ENCODE measurements at places on chromosomes 6 and 20.

DNA sequence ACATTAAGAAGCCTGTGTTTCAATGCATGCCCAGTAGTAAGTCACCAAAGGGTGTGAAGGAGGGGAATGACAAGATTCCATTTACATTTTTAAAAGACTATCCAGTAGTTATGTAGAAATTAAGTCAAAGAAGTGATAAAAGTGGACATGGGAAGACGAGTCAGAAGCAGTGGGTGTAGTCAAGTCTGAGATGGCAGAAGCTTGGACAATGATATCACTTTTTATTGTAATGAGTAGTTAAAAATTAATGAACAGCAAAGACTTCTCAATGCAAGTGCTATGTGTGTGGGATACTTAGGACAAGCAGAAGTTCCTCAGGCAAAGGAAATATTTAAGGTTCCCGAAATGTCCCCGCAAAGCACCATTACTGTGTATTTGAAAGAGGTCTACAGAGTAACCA lies 156.0 kb downstream of the DST start:
- DNase-seq, result no peak

DNA sequence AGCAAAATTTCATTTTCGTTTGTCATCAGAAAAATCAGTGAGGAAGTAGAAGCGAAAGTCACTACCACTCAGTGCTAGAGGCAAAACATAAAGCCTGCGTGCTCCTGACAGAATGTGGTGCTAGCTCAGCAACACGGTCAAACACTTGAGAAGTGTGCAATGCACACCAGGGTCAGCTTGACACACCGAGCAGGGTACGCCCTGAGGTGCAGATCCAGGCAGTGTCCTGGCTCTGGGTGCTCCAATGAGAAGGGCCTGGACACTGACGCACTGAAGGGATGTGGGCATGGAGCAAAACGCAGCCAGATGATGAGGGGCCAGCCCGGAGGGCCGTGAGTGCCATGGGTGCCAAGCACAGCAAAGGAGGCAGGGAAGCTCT lies 5.9 kb downstream of the RNASET2 start:
- DNase-seq, result no peak

DNA sequence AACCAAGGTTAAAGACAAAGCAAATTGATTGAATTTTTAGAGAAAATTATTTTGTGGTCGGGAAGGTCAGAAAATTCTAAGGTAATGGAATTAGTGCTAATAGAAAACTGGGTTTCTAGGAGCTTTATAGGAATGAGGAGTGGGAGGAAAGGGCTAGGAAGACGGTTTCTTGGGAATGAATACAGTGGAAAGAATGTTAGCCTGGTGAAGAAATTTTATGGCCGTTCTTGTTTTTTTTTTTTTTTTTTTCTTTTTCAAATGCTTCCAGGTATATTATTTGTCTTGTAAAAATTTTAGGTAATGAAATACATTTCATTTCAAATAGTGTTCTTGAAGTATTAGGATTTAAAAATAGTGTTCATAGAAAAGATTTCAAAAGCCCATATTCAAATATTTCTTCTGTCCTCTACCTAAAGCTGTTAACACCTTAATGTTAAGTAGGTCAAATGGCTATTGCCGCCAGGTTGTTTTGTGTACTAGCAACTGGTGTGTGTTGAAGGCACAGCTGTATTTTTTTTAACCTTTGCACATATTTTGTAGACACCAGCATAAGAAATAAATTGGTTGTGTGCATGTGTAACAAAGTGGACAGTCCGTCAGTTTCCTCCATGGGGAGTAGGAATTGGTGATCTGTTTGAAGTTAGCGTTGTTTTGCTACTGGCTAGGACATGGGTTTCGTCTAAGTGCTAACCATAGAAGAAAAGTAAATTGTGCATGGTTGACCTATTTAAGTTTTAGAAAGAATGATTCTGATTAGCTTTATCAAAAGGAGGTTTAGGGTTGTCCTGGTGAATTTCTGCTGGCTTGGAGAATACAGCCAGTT lies 32.3 kb downstream of the AFDN start:
- no peak for DNase-seq

DNA sequence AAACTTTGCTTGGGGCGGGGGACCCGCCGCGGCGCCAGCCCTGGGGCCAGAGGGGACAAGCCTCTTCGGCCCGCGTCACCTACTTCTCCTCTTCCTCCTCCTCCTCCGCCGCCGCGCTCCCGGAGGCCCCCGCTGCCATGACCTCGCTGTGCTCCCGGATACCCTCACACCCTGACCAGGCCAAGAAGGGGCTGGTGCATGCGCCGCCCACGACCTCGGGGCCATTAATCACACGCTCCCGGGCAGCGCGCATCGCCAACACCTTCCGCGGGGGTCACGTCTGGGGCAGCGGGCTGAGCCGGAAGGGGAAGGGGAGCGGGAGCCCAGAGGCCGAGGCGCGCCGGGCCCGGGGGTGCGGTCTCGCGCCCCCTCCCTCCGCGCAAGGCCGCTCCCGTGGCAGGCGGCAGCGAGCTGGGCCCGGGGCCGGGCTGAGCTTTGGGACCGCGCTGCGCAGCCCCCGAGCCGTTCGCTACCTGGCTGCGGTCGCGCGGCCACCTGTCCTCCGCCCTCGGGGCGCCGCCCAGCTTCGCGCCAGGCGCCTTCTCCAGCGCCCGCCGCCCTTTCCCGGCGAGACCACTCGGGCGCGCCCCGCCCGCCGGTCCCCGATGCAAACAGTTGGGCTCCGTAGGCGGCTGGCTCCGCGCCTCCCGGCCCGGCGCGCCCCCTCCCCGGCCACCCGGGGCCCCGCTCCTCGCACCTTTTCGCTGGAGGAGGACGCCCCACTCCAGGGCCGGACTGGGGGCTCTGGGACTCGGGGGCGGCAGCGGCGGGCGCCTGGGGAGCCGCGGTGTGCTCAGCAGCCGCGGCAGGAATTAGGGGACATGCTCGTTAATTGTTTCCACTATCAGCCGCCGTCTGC lies 575 bp upstream of the CNR1 start:
- DNase-seq, result peak; percentile 56

GRCh38 chr20:43442282-43442880 lies 15.3 kb upstream of the SRSF6 start:
- DNase-seq, result no peak

DNA sequence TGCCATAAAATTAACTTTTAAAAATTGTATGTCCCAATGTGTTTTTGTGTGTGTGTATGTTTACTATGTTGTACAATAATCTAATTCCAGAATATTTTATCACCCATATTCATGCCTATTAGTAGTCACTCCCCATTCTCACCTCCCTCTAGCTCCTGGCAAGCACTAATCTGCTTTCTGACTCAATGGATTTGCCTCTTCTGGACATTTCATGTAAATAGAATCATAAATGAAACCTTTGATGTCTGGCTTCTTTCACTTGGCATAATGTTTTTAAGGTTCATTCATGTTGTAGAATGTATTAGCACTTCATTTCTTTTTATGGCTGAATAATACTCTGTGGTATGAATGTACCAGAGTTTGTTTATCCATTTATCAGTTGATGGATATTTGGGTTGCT lies 15.4 kb downstream of the SH3BGRL2 start:
- DNase-seq, result no peak

GRCh38 chr6:106102034-106102433 lies 15.9 kb downstream of the PRDM1 start:
- no peak for DNase-seq

GRCh38 chr20:9402141-9402540 lies 112.2 kb upstream of the LAMP5 start:
- DNase-seq, result no peak

DNA sequence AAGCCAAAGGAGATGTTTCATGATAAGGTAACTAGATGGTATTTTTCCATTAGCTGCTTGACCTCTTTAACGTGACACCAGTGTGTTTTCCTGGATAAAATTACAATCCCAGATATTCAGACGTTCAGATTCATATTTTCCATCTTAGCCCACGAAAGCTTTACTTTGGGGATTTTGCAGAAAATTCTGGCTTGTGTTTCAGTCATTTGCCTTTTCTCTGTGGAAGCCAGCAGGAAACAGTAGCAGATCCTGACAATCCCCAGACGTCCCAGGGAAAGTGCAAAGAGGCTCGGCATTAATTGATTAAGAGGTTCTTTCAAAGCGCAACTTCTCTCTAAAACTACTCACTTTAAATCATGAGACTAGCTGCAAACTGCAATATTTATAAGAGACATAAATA lies 243.6 kb downstream of the UST start:
- no peak for DNase-seq
